ENCODE measurements at places on chromosomes 1 and 21. TPM values are rescaled to one million over a fixed set of nuclear protein-coding genes. Genes with fewer than 3 reads are reported as not detected.

- DNase-seq: no peak
Measured at GRCh38 chr1:181111559-181111958, 23.1 kb downstream of the IER5 start.

DNA sequence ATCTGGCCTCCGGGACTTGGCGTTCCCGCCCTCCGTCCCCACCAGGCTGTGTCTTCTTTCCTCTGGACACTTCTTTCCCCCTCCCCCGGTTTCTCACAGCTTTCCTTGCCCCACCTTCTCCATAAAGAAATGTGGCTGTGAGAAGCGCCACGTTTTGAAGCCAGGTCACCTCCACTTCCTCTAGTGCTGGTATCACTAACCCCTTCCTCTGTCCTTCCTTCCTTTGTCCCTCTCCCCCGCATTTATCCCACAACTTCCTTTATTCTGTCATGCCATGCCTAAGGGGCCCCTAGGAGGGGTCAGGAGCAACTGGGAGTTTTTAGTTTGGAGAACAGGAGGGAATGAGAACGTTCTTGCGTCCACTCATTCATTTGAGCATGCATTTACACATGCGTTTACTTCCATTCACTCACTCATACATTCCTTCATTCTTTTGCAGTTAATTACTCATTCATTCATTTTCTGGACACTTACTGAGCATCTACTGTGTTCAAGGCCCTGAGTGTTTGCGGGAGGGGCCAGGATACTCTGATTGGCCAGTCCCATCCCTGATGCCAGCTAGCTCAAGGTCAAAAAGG is 5.0 kb upstream of the ACOT11 start:
- peak; percentile 40 for DNase-seq

- no peak for DNase-seq
Measured at GRCh38 chr1:150429805-150430204, 57.4 kb upstream of the TARS2 start.

DNA sequence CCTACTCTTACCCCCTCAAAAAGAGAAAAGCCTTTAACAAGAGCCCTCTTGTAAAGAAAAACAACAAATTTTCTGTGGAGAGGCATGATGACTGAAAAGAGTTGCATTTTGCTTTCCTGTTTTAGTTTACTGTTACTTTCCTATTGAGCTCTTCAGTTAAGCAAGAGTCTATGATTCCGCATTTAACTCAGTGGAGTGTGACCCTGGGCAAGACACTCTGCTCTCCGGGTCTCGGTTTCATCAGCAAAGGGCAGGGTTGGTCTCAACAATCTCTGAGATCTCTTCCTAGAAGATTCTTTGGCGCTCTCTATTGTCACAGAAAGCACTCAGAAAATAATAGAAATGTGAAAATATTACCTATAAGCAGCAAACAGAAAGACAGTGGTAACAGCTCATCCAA is 175.7 kb downstream of the TGFBR3 start:
- DNase-seq: no peak

The ADAMTS1 gene
- 69.7 TPM for total RNA-seq

DNA sequence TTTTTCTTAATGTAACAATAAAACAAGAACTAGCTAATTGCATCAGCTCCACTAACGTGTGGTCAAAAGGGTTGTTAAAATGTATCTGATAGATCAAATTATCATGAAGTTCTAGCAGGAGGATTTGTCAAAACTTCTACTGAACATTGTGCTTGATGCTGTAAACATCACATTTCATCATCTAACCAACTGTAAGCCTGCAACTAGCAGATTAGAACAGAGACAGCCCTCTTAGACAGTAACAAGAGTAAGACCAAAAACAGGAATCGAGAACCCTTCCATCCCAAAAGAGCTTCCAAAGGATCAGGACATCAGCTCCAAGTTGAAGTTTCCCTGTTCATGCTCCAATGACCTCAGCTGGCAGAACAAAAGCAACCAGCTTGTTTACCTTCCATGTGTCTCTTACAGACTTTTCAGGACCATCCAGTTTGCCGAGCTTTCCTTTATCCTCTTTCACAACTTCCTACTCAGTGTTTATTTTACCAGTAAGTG is 44.6 kb downstream of the NIBAN1 start:
- no peak for DNase-seq

DNA sequence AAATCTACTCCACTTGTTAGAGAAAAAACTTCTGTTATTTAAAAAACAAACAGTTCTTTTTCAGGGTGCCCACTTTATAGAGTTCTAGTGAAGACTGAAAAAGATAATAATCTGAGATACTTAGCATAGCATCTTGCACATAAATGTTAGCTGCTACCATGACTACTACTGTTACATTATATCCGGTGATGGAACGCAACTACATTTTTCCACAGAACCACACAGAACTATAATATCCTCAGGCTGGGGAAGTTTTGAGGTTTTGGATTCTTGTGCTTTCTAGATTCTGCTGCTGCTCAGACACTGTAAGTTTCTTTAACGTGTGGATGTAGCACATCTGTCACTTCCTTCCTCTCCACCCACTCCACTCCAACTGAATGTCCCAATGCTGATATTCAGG is 110.3 kb downstream of the PTPN14 start:
- DNase-seq: no peak

Measured in SJSA1 (cell line).